ENCODE measurements at places on chromosomes 11 and 22. TPM values are rescaled to one million over a fixed set of nuclear protein-coding genes. Genes with fewer than 3 reads are reported as not detected.

The LRRC4C gene
- 1.3 TPM for total RNA-seq

- DNase-seq: no peak
Observed at GRCh38 chr11:128207861-128208321, 379.5 kb downstream of the ETS1 start.

DNA sequence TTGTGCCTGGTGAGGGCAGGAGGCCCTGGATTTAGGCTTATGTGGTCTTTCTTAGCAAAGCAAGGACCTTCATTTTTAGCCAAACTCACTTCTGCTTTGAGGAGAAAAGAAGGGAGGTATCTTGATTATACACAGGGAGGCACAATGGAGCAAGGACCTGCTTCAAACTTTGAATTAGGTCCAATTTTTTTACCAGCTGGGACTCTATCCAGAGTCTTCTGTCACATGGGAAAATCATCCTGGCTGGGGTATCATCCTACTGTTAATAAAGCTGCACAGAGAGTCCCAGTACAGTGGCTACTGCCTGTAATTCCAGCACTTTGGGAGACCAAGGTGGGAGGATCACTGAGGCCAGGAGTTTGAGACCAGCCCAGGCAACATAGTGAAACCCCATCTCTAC, 87.8 kb downstream of the CWC15 start:
- DNase-seq: no peak

DNA sequence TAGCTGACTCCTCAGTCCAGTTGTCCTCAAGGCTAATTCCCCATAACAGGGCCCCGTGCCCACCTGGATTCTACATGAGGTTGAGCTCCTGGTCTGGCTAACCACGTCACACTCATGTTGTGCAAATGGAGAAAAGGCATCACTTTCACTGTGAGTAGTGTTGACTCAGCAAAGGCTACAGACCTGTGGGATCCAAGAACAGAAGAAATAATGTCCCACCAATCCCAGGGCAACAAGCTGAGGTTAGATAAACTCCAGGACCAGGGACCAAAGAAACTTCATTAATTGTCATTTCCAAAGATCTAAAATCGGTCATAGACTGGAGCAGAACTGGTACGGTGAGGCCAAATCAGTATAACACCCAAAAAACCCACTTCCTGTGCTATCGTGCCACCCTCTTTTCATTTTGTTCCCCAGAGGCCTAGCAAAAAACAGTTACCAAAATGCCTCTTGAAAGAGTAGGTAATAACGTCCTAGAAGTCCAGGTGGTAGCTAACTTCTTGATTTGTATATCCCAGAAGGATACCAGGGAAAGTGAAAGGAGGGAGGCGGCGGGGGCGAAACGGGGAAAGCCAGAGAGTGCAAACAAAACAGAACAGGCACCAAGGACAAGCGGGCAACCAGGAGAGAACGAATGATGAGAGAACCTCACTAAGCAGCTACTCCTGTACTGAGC, 1.4 kb downstream of the PCSK7 start:
- no peak for DNase-seq

The NAALAD2 gene
- 0.68 TPM for total RNA-seq

DNA sequence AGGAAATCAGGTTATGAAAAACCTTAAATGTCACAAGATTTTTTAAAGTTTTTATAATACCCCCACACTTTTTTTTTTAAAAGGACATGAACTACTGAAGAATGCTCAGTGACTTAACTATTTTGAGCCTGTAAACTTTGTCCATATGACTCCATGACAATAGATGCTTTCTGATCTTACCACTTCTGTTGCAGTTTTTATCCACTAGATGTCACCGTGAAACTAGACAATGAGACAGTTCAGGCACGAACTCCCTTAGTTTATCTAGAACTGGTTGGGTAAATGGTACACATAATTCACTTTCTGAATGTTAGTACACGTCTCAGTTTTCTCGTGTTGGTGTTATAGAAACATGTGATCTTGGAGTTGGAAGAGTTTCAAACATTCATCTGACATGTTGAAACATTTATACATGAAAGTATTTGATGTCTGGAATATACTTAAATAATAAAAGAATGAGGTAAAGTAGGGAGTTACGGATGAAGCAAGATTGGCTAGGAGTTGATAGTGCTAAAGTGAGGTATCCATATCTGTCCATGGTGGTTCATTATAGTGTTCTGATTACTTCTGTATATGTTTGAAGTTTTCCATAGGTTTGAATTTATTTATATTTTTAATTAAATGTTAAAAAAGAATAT, 8.1 kb downstream of the CCDC15 start:
- no peak for DNase-seq

DNA sequence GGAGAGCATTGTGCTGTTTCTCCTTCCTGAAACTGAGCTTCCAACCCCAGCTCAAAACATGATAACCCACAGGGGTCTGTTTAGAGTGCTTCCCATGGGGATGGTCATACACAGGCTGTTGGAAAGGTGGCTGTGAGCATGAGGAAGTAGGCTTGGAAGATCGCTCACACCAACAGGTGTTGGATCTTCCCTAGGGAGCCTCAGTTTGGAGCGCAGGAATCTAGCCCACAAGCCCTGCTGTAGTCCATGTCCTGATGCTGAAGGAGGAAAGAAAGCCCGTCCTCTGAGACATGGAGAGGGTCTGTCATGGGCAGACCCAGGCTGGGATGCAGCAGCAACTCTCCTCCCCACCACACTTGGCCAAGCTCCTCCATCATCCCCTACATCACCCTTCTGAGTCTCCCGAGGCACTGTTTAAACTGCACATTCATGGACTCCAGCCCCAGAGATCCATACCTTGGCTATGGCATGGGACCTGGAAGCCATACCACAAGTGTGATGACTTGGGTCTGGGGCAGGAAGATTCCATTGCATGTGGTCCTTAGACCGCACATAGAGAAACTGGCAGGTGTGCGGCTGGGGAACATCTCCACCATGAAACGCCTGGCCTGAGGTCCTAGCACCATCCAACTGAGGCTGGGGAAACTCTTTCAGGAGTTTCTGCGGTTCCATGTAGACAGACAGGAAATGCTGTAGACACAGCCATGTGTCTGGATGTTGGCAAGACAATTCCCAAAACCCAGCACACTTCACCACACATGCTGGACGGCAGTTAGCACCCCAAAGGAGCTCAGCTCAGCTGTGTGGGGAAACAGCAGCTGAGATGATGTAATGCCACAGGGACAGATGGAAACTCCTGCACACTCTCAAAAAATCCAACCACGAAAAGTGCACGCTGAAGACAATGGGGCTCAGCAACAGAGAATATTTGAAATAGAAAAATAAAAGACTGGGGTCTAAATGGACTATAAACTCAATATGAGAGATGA, 27.6 kb upstream of the TTC12 start:
- no peak for DNase-seq

- DNase-seq: no peak
Observed at GRCh38 chr11:71075871-71076420, 176.4 kb downstream of the SHANK2 start.

DNA sequence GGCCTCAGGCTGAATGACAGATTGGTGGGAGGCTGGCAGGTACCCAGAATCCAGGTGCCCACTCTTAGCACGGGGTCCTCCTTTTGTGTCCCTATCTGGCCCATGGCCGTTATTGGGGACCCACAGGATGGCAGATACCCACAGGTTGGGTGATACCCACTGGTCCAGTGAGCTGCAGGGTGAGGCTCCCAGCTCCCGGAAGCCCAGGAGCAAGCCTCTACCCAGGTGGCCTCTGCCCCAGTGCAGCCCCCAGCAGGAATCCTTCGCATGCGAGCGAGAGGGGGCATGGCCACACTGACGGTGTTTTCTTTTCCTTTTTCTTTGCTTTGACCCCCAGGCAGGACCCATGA, 116.1 kb downstream of the PHF21B start:
- no peak for DNase-seq

The HSPB2 gene
- total RNA-seq: 37.3 TPM

DNA sequence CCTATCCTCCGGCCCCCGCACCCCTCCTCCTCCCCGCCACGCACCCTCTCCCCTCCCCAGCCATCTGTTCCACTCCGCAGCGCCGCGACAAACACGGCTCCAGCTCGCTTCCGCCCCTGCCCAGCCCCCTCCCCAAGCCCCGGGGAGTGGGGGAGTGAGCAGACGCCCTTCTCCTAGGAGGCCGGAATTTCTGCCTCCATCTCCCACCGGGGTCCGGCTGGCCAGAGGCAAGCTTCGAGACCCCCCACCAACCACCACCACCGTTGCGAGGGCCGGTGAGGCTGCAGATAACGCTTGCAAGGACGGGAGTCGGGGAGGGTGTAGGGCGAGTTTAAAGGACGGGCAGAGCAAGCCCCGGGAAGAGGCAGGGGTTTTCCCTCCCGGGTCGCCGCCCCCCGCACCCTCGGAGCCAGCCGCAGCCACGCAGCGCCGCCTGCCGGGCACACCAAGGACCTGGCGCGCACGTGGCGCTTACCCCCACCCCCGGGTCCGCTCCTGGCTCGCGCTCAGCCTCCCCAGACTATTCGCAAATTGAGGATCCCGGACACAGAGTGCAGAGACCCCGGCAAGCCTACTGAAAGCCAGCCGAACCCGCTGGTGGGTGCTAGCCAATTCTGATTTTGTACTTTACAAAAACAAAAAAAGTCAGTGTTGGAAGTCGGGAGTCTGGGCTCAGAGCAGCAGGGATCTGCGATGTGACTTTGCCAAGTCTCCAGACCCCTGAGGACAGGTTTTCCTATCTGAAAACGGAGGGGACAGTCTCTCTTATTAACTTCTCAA, 22.6 kb downstream of the RTN4RL2 start:
- DNase-seq: no peak

- DNase-seq: no peak
Observed at GRCh38 chr11:33949252-33949913, 57.5 kb upstream of the LMO2 start.

- no peak for DNase-seq
Observed at GRCh38 chr11:78228467-78228866, 39.7 kb downstream of the USP35 start.

DNA sequence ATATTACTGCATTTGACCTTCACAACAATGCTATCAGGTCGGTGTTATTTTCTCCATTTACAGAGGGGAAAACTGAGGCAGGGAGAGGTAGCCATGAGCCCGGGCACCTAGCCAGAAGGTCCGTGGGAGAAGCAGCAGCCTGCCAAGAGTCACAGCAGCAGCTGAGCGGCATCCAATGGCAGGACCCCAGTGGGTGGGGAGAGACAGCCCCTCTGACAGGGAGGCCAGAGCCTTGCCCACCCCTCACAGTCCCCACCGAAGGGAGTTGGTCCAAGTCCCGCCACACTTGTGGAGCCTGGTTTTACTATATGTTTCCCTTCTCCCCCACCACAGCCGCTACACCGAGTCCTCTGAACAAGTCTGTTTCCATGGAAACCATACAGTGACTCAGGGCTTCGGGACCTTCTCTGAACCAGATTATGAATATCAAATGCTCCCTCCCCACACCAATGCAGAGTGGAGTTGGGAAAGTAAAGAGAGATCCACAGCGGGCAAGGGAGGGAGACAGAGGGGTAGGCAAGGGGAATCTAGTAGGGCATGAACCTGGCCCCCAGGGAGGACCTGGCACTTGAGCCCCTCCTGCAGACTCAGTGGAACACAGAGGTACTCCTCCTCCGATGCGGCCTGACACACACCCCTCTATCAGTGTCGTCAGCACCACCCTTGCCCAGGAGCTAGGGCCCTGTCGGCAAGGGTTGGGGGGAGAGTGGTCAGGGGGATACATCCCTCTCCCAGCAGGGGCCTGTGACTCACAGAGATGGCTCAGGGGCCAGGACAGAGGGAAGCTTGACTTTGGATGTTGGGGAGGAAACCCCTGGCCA, 2.5 kb downstream of the CHST1 start:
- DNase-seq: no peak

DNA sequence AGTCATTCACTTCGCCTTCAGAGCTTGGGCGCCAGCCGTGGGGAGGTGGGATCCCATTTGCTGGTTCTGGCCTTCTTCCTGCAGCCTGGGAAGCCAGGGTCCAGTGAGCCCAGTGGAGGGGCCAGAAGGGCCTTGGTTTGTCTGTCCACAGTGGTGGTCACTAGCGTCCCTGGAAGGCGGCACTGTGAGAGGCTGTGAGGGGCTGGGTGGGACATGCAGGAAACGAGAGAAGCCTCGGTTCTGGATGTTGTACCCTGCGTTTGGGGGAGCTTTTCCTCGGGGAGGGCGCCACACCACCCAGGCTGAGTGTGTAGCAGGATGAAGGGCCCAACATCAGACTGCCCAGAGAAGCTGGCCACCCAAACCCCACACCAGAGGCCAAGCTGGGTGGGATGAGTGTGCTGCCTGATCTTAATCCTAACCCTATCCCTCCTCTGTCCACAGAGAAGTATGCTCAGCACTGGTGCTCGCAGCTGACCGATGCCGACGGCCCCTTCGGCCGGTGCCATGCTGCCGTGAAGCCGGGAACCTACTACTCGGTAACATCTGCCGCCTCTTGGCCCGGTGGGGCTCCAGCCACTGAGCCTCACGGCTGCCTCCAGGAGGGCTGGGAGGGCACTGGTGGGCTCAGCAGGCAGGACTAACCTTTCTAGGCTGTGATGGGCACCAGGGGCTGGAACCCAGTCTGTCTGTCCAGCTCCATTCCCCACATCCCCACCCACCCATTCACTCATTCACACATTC, 14.4 kb downstream of the MUC5AC start:
- DNase-seq: no peak

GRCh38 chr11:1780700-1781592, 17.2 kb upstream of the CTSD start:
- DNase-seq: no peak

DNA sequence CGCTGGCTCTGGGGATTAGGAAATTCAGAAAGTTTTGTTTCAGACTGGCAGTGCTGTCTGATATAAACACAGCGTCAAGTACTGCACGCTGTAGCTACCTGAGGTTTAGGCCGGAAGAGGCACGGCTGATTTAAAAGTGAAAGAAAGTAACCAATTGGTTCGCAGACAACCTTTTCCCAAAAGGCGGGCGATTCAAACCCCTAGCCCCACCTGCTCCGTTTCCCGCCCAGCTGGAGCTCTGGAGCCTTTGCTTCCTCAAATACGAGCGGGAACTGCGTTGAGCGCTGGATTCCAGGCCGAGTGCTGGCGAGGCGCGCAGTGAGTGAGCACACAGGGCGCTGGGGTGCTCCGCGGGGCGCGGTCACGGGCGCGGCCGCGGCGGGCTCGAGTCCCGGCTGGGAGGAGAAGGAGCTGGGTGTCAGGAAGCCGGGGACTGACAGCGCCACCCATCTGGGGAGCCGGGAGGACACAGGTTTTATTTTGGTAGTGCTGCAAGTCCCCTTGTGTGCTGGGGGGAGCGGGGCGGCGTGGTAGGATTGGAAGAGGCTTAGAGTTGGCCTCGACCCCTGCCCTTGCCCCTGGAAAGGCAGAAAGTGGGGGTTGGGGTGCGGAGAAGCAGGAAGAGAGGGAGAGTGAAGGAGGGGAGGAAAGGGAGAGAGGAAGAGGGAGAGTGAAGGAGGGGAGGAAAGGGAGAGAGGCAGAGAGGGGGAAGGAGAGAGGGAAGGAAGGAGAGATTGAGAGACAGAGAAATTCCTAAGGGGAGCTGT, 2.1 kb downstream of the FAM111A start:
- peak; percentile 80 for DNase-seq

The PTPMT1 gene
- total RNA-seq: 18.1 TPM

The GNAZ gene
- 2.6 TPM for total RNA-seq

GRCh38 chr22:38316364-38317121, 690 bp downstream of the CSNK1E start:
- peak; percentile 68 for DNase-seq

DNA sequence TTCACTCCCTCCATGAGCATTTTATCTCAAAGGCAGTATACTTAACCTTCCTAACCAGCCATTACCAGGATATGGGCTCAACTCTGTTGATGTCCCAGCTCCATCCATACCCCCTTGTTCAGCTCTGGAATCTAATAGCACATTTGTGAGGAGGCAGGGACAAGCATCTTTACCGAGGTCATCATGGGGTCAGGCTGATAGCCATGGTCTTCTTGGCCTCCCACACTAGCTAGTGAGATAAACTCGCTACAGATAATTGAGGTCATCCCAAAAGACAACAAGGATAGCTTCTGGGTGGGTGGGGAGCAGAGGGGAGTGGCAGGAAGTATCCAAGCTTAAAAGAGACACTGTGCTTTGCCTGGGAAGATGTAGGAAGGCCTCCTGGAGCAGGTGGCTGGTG, 141.6 kb upstream of the RASSF10 start:
- no peak for DNase-seq

All from left cardiac atrium (tissue), 4 donors.